ENCODE measurements at places on chromosomes 13 and 19. TPM values are rescaled to one million over a fixed set of nuclear protein-coding genes. Genes with fewer than 3 reads are reported as not detected.

The MUC16 gene
- total RNA-seq = 0.03 TPM

The TEX26 gene
- not detected for total RNA-seq

The LIG1 gene
- total RNA-seq = 16.0 TPM

The ZNF582 gene
- total RNA-seq = 4.0 TPM

The KIR2DL4 gene
- not detected for total RNA-seq

The CEACAM6 gene
- total RNA-seq = 0.33 TPM

The ZNF724 gene
- total RNA-seq = 2.6 TPM

The MYADM gene
- total RNA-seq = 234 TPM

The PRRG2 gene
- total RNA-seq = 0.49 TPM

The AP1M1 gene
- 74.7 TPM for total RNA-seq

The SHISA7 gene
- not detected for total RNA-seq

The FUT3 gene
- total RNA-seq = not detected

The SCEL gene
- not detected for total RNA-seq

The CYP2F1 gene
- not detected for total RNA-seq

The IL17D gene
- total RNA-seq = 9.2 TPM

The KCTD4 gene
- 0.60 TPM for total RNA-seq

The PSPN gene
- total RNA-seq = 1.0 TPM

The ZNF256 gene
- 5.7 TPM for total RNA-seq

The ZNF497 gene
- total RNA-seq = 0.32 TPM

The CABP5 gene
- total RNA-seq = not detected

The ZNF135 gene
- total RNA-seq = 6.6 TPM

The ICAM5 gene
- total RNA-seq = 2.5 TPM

The RETN gene
- not detected for total RNA-seq

The LILRB3 gene
- total RNA-seq = 18.8 TPM

The RBM26 gene
- total RNA-seq = 37.5 TPM

The GIPC3 gene
- 5.0 TPM for total RNA-seq

The KISS1R gene
- total RNA-seq = not detected

The DIAPH3 gene
- 7.5 TPM for total RNA-seq

The SIGLEC14 gene
- 4.2 TPM for total RNA-seq

The NFIC gene
- 188 TPM for total RNA-seq

The THSD8 gene
- total RNA-seq = not detected

The CPAMD8 gene
- total RNA-seq = 2.6 TPM

The PET100 gene
- total RNA-seq = 95.7 TPM

The ZNF813 gene
- 4.0 TPM for total RNA-seq

The ZNF154 gene
- total RNA-seq = 6.4 TPM

The ATP8B3 gene
- 1.8 TPM for total RNA-seq

The DMKN gene
- total RNA-seq = 25.9 TPM

The IFT88 gene
- 19.1 TPM for total RNA-seq

The PRX gene
- 7.6 TPM for total RNA-seq

The XPO4 gene
- total RNA-seq = 14.8 TPM

The IZUMO2 gene
- not detected for total RNA-seq

The TNFSF9 gene
- 1.2 TPM for total RNA-seq

The HCN2 gene
- total RNA-seq = 0.19 TPM

The KLF5 gene
- total RNA-seq = 4.9 TPM

The NACC1 gene
- 26.0 TPM for total RNA-seq

The C2CD4C gene
- 0.88 TPM for total RNA-seq

The MYCBP2 gene
- total RNA-seq = 166 TPM

The ZNF808 gene
- 36.4 TPM for total RNA-seq

The SH2D3A gene
- total RNA-seq = 0.68 TPM

The OR7A5 gene
- total RNA-seq = not detected

The IFNL1 gene
- total RNA-seq = not detected

The ZNF581 gene
- total RNA-seq = 11.0 TPM

The THSD1 gene
- total RNA-seq = 6.6 TPM

The ARRDC5 gene
- 0.90 TPM for total RNA-seq

The LGALS14 gene
- total RNA-seq = not detected

The CEACAM16 gene
- total RNA-seq = 0.36 TPM

The ADM5 gene
- total RNA-seq = 0.94 TPM

The DIS3 gene
- total RNA-seq = 27.8 TPM
